ENCODE measurements at places on chromosomes 16 and 17.
A peak's percentile ranks its signal among the peaks of the same experiment; 100 is the strongest.

- DNase-seq, result peak; percentile 57
Observed at GRCh38 chr16:70737377-70738082, 51.7 kb upstream of the MTSS2 start.

DNA sequence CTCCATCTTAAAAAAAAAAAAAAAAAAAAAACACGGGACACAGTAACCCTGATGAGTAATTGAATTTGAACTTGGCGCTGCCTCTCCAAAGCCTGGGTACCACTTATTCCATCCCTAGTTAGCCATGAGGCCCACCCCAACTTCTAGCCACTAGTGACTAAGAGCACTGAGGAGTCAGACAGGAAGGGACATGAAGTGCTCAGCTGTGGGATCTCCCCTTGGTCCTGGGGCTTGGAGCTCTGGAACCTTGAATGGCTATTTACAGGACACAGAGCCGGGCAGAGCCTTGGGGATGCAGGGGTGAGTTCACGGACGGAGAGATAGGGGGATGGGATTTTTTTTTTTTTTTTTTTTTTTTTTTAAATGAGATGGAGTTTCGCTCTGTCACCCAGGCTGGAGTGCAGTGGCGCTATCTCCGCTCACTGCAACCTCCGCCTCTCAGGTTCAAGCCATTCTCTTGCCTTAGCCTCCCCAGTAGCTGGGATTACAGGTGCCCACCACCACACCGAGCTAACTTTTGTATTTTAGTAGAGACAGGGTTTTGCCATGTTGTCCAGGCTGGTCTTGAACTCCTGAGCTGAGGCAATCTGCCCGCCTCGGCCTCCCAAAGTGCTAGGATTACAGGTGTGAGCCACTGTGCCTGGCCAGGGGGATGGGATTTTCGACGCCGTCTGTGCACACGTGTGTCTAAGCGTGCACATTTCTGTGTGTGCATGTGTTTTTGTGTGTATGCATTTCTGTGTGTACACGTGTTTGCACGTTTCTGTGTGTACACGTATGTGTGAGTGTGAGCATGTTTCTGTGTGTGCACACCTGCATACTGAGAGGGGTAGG lies 20.4 kb upstream of the CIBAR2 start:
- DNase-seq, result no peak

- DNase-seq, result no peak
Observed at GRCh38 chr17:41682631-41683030, 6.1 kb upstream of the EIF1 start.

GRCh38 chr17:75352079-75352569 lies 53.4 kb downstream of the GRB2 start:
- DNase-seq, result no peak

GRCh38 chr17:56929362-56929969 lies 15.6 kb upstream of the TRIM25 start:
- DNase-seq, result no peak

- no peak for DNase-seq
Observed at GRCh38 chr16:82716361-82716855, 89.6 kb downstream of the CDH13 start.

DNA sequence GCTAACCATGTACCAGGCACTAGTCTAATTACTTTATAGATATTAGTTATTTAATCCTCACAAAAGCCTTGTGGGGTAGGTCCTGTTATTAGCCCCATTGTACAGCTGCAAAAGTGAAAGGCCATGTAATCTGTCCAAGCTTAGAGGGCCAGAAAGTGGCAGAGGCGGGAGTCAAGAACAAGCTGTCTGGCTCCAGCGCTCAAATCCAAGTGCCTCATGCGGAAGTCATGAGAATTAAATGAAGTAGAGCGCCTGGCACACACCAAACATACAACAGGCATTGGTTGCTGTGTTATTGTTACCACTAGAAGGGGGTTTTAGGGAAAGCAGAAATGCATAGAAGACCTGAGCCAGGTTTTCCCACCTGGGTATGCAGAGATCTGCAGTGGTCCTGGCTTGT lies 1.2 kb downstream of the AQP8 start:
- no peak for DNase-seq

DNA sequence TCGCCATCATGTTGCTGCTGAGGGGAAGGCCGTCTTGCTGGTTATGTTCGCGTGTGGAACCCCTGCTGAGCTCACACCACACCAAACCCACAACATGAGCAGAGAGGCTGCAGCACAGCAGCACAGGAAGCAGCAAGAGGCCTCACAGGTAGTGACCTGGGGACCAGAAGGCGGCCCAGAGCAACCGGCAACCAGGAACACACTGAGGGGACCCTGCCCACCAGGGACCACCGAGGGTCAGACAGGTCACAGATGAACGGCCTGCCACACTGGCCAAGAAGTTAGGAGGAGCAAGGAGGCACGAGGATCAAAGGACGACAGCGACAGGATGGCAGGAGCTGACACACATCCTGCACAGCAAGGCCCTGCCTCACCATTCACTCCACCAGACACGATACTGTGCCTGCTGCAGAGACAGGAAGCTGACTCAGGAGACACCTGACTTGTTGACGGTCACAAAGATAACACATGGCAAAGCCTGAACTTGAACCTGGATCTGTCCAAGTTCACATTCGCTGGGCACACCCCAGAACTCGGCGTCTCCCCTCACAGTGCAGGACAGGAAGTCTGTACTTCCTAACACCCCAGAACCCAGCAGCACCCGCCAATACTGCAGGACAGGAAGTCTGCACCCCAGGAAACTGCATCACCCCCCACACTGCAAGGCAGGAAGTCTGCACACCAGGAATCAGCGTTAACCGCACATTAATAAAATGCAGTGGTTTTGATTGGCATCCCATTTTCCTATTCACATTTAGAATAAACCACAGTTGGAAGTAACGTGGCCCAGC lies 98.5 kb downstream of the ZNF778 start:
- DNase-seq, result peak; percentile 68

- DNase-seq, result no peak
Observed at GRCh38 chr16:35841632-35842031, 2382.2 kb downstream of the TP53TG3F start.

GRCh38 chr17:82925336-82925735 lies 85.5 kb upstream of the ZNF750 start:
- DNase-seq, result no peak

GRCh38 chr17:81160306-81160705 lies 5.0 kb upstream of the PVALEF start:
- no peak for DNase-seq

- no peak for DNase-seq
Observed at GRCh38 chr16:88715312-88716190, 9.2 kb downstream of the CTU2 start.

GRCh38 chr16:7097518-7097917 lies 235.1 kb upstream of the RBFOX1 start:
- no peak for DNase-seq

- DNase-seq, result no peak
Observed at GRCh38 chr17:40430272-40431230, 12.7 kb upstream of the IGFBP4 start.

DNA sequence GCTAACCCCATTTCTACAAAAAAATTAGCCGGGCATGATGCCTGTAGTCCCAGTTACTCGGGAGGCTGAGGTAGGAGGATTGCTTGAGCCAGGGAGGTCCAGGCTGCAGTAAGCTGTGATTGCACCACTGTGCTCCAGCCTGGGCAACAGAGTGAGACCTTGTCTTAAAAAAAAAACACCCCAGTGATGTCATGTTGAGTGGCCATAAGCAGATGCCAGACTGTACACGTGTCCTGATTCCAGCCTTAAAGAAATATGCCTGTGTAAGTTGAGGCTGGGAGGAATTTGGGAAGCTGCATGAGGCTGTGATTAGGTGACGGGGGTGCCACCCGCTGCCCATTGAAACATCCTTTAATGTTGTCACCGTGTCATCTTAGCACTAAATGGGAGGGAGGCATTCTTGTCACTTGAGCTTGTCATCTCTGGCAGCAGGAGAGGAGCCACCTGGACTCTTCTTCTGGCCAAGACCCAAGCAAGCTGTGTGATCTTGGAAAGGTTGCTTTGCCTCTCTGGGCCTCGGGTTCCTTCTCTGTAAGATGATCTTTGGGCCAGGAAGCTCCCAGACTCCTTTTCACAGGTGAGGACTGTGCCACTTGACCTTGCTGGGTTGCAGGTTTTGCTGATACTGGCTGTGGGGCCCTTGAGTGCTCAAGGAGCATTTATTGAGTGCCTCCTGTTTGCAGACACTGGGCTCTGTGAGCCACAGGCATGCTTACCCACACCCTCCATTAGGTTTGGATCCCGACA lies 98.3 kb upstream of the CIBAR2 start:
- no peak for DNase-seq

- peak; percentile 51 for DNase-seq
Observed at GRCh38 chr17:74431568-74432423, at the start of gene GPRC5C. GPRC5C (plus strand) TSS chr17:74432088; CDS start chr17:74439777, 7,689 bp downstream.

DNA sequence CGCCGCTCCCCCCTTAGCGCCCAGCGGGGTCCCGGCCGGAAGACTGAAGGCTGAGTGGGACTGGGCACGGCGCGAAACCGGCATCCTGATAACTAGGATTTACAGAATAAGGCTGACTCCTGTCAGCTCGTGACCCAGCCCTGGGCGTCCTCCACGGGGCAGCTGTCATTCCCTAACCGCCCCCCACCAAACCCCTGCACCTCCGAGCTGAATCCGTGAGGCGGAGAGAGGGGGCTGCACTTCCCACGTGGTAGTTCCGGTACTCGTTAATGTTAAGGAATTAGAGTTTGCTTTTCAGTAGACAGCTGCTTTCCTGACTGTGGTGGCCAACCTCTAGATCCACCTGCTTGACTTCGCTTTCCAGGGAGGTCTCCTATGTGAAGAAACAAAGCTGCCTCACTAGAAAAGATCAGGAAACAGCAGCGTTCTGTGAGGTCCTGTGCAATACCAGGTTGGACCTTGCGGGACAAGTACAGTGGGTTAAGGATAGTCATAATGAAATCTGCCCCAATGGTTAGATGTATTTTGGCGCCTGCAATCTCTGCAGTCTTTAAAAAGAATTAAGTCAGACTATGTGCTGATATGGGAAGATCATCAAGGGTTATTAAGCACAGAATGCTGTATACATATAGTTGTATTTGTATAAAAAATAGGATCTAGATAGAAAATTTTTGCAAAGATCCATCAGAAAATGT lies 1.1 kb upstream of the WBP2 start:
- DNase-seq, result no peak

DNA sequence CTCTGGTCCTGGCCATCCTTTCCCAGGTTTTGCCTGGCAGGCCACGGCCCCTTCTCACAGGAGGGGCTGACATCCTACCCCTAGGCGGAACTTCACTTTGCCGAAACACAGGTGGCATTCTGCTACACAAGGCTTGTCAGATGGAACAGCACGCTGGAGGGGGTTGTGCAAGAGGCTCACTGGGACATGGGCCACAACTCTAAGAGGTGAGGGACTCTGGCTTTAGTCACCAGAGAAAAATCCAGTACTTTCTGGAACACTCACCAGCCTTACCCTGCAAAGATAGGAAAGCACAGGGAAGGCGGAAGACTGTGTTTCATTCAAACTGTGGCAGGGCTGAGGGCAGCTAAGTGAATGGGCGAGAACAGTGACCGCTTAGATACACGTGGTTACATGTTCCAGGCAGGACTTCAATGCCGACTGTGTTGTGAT lies 18.3 kb downstream of the CDC42EP4 start:
- no peak for DNase-seq

- no peak for DNase-seq
Observed at GRCh38 chr17:42169351-42169750, 11.6 kb downstream of the KCNH4 start.

- no peak for DNase-seq
Observed at GRCh38 chr17:82098939-82099763, 1.1 kb upstream of the FASN start.

GRCh38 chr17:44308865-44309264 lies 464 bp downstream of the RUNDC3A start:
- no peak for DNase-seq

DNA sequence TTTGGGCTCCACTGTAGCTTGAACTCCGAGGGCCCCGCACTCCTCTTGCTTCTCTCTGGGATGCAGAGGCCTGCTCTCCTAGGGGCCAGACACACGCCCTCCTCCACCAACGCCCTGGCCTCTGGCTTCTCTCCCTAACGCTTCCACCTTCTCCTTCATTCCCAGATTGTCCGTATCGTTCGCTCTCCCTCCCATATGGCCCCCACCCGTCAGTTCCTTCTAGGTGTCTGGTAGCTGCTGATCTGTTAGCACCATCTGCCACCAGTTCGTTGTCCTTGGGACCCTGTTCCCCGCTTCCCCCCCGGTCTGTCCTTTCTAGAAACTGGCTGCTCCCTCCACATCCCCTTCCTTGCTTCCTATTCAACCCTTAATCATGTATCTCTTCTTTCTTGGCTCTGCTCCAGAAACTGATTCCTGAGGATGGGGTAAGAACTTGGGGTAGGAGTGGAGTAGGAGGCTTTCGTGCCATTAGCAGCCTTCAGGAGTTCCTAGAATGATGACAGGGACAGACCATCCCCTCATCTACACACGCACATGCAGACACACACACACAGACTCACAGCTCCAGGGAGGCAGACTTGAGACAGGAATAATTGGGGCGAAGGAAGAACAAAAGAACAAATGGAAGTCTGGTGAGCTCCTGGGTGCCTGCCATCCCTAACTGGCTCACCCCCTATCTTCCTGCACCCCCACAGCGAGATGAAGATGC lies 4.3 kb downstream of the ATP1B2 start:
- DNase-seq, result no peak

GRCh38 chr16:57873218-57873617 lies 70.9 kb upstream of the KIFC3 start:
- no peak for DNase-seq

DNA sequence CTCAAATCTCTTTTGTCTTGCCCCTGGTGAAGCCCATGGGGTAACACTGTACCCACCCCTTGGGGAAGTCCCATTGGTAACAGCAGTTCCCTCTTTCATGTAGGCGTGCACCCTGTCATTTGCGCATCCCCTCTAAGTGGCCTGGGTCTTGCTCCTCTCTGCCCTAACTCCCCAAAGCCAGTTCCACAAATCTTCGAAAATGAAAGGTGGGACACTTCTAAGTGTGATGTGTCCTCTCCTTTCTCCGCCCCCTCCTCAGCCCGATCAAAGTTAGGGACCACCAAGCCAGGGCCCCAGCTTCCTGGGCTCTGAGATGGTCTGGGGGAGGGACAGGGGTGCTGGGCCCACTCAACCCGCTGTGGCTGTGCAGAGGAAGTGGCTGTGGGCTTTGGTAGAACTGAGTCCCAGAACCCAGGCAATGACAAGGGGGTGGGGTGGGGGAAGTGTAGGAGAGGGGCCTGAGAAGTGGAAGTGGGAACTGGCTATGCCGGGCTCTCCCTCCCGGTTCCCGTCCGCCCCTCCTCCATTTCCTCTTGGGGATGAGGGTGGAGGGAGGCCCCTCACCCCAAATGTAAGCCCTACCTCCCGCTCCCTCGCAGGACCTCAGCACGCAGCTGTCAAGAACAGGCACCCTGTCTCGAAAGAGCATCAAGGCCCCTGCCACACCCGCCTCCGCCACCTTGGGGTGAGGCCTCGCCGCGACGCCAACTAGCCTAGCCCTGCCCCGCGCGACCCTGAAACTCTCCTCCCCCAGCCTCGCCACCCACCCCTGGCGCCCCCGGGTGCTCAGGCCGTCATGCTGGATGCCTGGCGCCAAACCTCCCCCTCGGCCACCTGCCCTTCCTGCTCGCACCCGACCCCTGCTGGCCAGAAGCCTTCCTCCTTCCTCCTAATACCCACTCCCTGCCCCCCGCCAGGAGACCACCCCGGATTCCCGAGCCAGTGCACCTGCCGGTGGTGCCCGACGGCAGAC lies 8.7 kb downstream of the ABI3 start:
- peak; percentile 57 for DNase-seq

- DNase-seq, result no peak
Observed at GRCh38 chr16:19804538-19805323, 79.9 kb downstream of the GPRC5B start.
